ENCODE measurements at places on chromosomes 12 and 14.
A peak's percentile ranks its signal among the peaks of the same experiment; 100 is the strongest.

GRCh38 chr14:41925409-41925808, 318.7 kb downstream of the LRFN5 start:
- no peak for DNase-seq

- DNase-seq: no peak
These were observed 312.4 kb upstream of the RTL1 start for GRCh38 chr14:101215927-101216326.

- no peak for DNase-seq
These were observed 11.8 kb downstream of the USP30 start for GRCh38 chr12:109064143-109064542.

GRCh38 chr12:24177889-24178288, 228.4 kb upstream of the SOX5 start:
- DNase-seq: no peak

- DNase-seq: no peak
These were observed 126.2 kb downstream of the CRADD start for GRCh38 chr12:93803424-93803807.

DNA sequence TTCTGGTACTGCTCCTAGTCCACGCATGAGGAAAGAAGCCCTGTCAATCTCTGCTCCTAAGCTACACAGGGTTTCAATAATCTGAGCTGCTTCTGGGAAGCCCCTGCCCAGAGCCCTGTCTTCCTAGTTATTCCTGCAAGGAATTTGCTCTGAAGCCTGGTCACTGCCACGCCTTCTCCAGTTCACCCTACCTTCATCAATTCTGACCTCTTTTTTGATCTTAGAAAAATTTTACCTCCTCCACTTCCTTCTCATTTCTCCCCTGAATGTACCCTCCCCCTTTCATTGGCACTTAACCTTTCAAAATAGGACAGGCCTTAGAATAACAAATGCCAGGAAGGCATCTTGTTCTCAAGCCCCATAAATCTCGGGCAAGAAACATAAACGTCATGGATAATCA, 14.9 kb upstream of the LRRK2 start:
- no peak for DNase-seq

GRCh38 chr12:11731042-11731357, 81.5 kb downstream of the ETV6 start:
- DNase-seq: no peak

DNA sequence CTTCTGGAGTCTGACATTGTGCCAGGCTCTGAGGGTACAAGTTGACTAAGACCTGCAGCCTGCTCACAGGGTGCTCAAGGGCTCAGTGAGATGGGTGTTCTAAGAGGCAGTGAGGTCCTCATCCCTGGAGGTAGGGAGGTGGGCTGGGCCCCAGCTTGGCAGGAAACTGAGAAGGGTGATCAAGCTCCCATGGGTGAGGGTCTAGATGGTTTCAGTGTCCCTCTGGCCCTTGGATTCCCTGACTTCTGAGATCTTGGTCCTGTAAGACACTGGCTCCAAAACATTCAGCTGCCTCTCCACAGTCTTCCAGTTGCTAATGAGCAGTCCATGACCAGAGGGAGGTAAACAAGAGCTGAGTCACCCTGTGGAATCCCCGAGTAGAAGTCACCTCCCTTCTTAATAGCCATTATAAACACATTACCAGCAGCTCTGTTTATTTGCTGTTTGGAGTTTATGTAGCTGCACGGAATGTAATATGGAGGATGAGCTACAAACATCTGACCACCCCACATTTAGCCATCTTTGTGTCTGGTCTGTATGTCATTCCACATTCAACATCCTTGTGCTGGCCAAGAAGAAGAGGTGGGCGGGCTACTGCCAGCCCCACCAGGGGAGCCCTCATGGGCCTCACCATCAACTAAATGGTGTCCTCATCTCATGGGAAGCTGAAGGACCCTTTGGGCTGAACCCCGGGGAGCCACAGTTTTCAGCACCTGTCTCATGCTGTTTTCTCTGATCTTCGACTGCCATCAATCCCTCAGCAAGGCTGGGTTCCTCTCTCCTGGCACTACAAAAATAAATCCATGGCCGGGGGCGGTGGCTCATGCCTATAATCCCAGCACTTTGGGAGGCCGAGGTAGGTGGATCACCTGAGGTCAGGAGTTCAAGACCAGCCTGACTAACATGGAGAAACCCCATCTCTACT, 37.2 kb upstream of the BDKRB2 start:
- no peak for DNase-seq

GRCh38 chr14:68666236-68666635, 126.6 kb downstream of the ZFP36L1 start:
- no peak for DNase-seq

- DNase-seq: no peak
These were observed 28.3 kb downstream of the DEGS2 start for GRCh38 chr14:100131181-100131580.

DNA sequence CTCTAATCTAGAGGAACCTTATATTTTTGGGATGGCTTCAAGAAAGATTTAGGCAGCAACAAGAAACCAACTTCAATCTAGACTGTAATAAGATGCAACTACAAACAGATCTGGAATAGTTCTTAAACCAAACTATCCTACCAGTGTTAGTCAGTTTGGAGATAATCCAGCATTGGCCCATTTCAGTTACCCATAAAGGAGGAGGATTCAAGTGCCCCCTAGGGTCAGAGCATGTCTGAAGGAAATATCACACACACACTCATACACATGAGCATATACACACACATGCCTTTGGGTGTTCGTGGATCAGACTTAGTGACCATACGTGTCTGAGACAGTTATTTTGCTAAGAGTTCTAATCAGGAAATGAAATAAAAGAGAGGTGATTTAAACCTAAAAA, 261.2 kb downstream of the ADAMTS20 start:
- DNase-seq: no peak

GRCh38 chr14:66009089-66009488, 477.1 kb upstream of the CCDC196 start:
- DNase-seq: no peak

- no peak for DNase-seq
These were observed 456.5 kb upstream of the LMO3 start for GRCh38 chr12:17062267-17063036.

DNA sequence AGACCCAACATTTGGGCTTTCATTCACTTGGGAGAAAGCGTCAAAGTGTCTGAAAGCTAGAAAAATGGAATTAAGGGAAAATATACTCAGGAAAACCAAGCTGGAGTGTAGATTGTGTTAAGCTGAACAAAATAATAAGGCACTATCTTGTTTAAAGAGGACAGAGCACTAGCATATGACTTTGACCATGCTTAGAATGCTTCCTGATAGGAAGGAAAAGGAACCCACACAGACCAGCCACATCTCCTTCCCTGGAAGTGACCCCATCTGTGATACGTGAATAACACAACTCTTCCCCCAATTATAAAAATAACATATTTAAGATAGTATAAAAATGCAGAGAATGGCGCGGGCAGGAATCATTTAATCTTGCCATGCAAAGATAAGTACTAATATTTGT, 94.7 kb upstream of the BCL2L14 start:
- no peak for DNase-seq

GRCh38 chr12:57848208-57848607, 1.7 kb upstream of the CTDSP2 start:
- DNase-seq: no peak

DNA sequence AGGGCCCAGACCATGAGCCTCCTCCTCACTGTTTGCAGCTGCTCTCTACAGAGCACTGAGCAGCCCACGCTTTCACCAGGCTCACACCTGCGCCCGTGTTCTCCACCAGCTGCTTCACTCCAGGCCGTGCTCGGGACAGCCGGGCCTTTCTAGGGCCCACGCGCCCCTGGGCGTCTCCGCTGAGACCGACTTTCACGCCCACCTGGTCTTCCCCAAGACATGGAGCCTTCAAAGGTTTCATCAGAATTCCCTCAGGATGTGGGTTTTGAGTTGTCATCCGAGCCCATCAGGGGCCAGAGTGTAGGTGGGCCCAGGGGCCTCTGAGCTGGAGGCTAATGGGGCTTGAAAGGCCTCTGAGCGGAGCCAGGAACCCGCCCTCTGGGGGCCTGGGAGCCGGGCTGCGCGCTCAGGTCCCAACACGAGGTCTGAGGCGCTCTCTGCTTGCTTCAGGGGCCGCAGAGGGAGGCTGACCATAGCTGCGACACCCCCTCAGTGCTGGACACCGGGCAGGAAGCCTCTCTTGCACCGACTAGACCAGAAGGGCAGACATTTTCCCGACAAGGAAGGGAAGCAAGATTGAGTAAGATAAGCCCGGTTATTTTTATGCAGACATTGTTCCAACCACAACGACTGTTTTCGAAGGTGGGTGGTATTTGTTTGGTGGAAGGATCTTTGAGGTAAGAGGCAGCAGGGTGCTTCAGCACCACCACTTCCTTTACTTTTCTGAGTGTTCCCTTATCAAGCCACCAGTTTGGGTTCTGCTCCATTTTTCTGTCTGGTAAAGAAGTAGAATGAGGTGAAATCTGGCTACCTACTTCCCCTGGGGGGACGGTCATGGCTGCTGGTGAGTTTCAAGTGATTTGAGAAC, 125.0 kb upstream of the FUT8 start:
- DNase-seq: peak; percentile 28

- DNase-seq: no peak
These were observed 34.1 kb downstream of the SCFD1 start for GRCh38 chr14:30656190-30656632.

DNA sequence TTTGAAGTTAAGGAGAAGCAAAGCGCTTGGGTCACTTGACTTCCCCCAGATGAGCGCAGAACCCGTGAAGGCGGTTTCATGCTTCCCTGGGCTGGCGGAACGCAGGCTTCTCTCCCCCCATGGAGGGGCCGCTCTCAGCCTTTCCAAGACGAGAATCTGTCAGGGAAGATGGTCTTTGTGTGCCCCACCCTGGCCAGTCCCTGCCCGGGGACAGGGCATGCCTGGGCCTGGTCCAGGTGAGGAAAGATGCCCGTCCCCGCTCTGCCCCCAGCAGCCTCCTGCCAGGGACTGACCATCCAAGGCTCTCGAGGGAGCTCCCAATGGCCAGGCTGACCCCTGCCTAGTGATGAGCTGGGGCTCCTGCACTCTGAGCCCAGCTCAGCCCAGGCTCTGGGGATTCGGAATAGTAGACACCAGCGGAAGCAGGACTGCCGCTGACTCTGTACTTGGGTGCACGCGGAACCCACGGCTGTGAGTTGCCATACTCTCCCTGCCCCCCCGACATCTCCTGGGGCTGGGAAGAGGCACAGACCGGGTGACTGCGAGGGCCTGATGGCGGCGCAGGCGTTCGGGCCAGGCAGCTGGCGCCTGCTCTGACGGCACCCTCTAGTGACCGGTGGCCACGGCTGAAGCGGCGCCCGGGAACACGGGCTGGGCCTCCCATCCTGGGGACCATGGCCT, 142.2 kb upstream of the FKBP4 start:
- DNase-seq: no peak

DNA sequence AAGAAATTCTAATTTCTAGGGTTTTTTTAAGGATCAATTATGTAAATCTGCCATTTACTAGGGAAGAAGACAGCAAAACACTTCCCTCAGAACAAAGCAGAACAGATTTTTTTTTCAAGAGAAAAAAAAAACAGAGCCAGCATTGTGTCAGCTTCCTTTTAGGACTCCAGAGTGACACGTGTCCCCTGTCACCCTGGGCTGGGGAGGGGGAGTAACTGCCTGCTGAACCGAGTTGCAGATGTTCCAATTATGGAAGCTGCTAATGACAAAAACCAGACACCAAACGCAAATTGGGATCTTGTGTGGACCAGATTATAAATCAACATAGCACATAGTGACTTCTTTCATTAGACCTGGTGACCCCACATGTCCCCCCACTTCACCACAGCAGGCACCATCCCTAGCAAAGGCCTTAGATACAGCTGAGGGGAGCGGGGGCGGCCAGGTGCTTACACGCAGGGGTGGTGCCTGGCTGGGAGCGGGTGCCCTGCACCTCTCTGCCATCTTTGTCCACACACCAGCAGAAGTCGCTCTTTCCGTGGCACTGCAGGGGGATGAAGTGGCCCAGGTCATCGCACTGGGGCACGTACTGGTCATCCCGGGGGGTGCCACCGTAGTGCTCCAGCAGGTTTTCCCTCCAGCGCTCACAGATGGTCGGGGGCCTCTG, 25.4 kb downstream of the RTRAF start:
- DNase-seq: no peak

DNA sequence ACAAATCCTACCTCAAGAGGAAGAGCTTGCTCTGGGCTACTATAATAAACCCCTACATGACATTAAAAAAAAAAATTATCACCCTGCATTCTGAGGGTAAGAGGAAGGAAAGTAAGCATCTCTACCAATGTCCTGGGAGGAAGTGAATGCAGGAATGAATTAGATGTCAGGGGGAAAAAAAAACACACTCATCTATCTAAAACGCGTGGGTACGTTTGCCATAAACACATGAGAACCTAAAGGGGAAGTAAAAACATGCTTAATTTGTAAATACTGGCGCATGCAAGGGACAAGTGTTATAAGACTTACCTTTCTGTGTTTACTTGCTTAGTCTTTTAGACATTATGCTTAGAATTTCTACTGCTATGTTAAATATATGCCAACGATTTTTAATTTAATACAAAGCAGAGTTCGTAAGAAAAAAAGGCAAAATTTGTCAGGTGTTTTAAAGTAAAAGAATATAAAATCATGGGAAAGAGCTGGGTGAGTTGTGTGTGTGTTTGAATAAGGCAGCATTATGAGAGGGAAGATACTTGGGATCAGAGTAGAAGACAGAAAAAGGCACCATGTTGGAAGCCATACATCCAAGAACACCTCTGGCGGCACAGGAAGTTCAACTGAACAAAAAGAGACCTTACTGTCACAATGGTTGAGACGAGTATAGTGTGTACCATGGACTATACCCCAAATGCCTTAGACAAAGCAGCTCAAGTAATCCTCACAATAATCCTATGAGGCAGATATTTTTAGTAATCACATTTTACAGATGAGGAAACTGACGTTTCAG, 1.5 kb downstream of the TMED8 start:
- no peak for DNase-seq

DNA sequence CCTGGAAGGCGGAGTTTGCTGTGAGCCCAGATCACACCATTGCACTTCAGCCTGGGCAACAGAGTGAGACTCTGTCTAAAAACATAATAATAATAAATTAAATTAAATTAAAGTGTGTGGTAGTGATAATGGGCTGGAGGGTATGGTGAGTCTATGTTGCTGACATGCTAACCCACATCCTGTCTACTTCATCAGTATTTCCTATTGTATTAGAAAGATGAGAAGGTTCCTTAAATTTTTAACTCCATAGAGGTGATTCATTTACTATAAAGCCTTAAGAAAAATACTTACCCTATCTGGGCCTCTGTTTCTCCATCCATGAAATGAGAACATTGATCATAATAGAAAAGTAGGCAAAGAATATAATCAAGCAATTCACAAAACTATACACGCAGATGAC, 280.5 kb downstream of the FBXL14 start:
- no peak for DNase-seq

DNA sequence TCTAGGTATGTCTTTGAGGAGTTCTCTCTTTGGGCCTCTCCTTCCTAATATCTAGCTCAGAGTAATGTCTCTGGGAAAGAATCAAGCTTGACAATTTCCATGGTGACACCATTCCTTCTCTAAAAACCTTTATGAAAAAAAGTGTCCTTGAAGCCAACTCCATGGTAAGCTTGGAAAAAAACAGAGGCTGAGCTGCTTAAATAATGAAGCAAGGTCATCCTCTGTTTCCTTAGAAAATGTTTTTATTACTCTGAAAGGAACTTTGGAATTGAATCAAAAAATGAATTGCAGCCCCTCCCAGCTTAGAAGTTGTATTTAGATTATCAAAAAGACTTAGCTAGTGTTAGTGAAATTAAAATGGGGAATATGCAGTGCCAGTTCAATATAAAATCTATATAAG, 166.1 kb upstream of the KITLG start:
- no peak for DNase-seq
